Pulmonary artery endothelial cell (primary cell): ENCODE measurements at places on chromosomes 13 and 19. TPM values are rescaled to one million over a fixed set of nuclear protein-coding genes. Genes with fewer than 3 reads are reported as not detected.

The RUBCNL gene
- not detected in 2 replicates for total RNA-seq

The B3GNT3 gene
- not detected in 2 replicates for total RNA-seq

- no peak for DNase-seq
Observed at GRCh38 chr19:5333581-5334365, 6.8 kb downstream of the PTPRS start.

- DNase-seq, result no peak
Observed at GRCh38 chr13:110297011-110297410, 9.9 kb downstream of the COL4A1 start.

DNA sequence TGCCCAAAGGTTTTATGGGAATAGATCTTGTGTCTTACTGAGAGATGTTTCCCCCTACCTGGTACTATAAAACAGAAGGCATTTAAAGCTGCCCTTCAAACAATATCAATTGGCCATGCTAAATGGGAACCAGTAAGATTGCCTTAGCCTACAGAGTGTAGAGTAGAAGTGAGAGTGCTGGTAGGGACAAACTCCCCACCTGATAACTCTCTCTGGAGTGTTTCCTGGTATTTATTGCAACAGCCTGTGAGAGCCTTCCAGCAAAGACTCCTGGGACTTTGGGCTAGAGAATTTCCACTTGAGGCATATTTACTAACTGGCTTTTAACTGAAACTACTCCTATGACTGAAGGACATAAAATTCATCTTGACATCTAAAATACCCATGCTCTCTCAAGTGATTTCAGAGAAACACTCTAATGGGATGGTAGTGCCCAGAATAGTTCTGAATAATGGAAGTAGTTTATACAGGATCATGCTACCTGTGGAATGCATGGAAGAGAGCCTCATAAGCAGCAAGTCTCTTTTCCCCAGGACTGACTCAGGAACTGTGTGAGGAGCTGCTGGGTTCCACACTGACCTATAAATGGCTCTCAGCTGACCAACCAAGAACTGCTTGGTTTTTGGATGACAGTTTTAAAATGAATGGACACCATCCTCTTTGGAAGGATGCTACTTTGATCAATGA, 132.7 kb upstream of the SLITRK5 start:
- no peak for DNase-seq

The LGALS14 gene
- not detected in 2 replicates for total RNA-seq

- DNase-seq, result no peak
Observed at GRCh38 chr13:40024967-40025714, 369.7 kb downstream of the COG6 start.

The ELSPBP1 gene
- not detected in 2 replicates for total RNA-seq

DNA sequence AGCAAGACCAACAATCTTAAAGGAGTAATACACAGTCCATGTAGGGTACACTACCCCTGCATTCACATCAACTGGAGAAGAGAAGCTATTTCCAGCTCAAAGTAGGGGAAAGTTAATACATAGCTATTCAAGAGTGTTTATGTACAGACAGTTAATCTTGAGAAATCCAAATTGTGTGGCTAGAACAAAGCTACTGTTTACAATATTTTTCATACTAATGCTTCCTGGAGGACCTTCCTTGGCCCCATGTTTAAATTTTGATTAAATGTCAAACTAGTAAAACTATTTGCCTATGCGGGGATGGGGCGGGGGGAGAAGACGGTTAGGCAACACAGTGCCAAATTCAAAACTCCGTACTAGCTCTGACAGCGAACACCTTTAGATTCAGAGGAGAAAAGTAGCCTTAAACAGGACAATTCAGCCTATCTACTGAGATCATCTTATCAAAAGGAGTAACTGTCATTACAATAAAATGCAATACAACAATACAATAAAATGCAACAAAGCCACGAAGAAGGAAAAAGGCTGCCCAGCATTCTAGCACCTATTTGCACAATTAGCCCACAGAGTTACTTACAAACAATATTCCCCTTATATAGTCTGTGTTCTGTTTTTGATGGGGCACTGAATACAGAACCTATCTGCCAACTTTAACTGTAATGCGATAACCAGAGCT, 29.1 kb downstream of the BRD4 start:
- DNase-seq, result no peak

- no peak for DNase-seq
Observed at GRCh38 chr19:42129399-42130253, 2.6 kb downstream of the POU2F2 start.

DNA sequence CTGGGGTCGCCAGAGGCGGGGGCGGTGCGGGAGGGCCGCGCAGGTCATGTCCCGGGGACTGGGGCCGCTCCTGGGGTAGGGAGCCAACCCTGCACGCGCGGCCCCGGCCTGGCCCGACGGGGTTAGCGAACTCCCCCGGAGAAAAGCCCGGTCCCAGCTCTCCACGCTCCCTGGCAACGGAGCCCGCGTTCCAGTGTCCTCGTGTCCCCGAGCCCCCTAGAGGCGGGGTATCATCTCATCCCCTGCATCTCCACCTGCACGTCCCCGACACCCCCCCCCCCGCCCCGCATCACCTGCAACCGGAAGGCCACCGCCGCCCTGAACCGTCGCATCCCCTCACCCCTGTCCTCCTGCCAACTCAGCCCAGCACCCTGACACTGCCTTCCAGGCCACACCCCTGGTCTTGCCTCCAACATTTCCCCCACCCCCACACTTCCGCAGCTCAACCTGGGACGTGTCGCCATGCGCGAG, 2.7 kb downstream of the WDR88 start:
- no peak for DNase-seq

The FFAR2 gene
- total RNA-seq, result not detected in 2 replicates

DNA sequence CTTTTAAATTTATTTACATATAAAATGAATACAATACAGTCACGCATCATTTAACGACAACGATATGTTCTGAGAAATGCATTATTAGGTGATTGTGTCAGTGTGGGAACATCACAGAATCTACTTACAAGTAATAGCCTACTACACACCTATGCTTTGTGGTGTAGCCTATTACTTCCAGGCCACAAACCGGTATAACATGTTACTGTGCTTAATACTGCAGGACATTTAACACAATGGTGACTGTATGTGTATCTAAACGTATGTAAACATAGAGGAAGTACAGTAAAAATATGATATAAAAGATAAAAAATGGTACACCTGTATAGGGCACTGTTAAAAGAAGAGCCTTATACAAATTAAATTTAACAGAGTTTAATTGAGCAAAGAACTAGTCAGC, 62.4 kb upstream of the KLHL1 start:
- no peak for DNase-seq

The B9D2 gene
- total RNA-seq, result 7.4 and 10.4 TPM in 2 replicates

DNA sequence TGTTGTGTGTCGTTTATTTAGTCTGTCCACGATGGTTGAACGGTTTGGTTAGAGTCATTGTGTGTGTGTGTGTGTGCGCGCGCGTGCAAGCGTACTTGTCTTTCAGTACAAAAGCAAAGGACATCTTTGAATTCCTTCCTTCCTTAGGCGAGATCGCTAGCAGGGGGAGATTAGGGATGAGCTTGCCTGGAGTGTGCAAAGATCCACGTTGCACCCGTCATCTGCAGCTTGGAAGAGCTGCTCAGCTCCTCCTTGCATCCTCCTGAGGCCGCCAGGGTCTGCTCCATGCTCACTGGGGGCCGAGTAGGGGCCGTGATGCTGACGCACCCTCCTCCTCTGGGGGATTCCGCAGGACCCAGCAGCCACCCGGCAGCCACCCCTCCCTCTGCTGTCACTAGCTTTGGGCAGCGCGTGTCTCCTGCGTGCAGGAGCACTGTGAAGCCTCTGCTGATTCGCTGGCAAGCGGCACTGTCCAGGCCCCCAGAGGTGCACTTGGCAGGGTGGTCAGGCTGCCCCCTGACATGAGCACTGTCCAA, 137.3 kb downstream of the KDM4B start:
- no peak for DNase-seq

The COQ8B gene
- total RNA-seq, result 16.5 and 25.7 TPM in 2 replicates

GRCh38 chr19:18308948-18309325, 13.9 kb downstream of the LSM4 start:
- DNase-seq, result no peak

The TMEM255B gene
- total RNA-seq, result 19.1 and 37.3 TPM in 2 replicates

DNA sequence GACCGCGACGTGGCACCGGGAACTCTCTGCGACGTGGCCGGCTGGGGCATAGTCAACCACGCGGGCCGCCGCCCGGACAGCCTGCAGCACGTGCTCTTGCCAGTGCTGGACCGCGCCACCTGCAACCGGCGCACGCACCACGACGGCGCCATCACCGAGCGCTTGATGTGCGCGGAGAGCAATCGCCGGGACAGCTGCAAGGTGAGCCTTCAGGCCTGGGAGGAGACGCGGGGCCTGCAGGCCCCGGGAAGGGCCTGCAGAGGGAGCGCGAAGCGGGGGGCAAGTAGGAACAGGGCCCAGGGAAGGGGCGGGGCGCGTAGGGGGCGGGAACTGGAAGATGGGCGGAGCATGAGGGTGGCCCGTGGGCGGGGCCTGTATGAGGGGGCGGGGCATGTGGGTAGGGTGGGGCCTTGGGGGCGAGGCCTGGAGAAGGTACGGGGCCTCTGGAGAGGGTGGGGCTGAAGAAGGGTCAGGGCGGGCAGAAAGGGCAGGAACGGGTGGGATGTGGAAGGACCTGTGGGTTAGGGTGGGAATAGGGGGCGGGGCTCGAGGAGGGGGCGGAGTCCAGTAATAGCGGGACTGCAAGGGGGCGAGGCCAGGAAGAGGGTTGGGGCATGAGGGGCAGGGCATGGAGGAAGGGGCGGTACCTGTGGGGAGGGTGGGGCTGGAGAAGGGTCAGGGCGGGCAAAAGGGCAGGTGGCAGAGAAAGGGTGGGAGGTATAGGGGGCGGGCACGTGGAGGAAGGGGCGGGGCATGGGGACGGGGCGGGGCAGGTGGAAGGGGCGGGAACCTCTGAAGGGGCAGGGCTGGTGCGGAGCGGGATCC, 2.5 kb downstream of the CFD start:
- no peak for DNase-seq

- no peak for DNase-seq
Observed at GRCh38 chr13:74114202-74114601, 20.0 kb downstream of the KLF12 start.

DNA sequence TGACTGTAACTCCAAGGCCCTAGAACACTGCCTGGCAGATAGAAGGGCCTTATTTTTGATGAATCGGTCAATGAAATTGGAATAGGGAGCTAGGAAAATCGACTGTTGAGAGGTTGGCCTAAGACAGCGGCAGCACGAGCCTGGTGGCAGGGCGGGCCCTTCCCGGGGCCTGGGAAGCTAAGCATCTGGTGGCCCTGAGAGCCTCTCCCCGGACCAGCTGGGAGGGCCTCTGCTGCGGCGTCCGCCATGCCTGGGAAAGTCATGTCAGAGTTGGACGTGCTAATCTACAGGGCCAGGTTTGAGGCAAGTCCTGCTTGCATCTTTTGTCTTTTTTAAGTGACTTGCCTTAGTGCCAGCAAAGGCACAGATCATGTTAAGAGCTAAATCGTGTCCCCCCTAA, 11.2 kb upstream of the GPR12 start:
- DNase-seq, result no peak

The ATP4A gene
- not detected in 2 replicates for total RNA-seq

- no peak for DNase-seq
Observed at GRCh38 chr13:111269508-111269907, 50.9 kb upstream of the TEX29 start.

DNA sequence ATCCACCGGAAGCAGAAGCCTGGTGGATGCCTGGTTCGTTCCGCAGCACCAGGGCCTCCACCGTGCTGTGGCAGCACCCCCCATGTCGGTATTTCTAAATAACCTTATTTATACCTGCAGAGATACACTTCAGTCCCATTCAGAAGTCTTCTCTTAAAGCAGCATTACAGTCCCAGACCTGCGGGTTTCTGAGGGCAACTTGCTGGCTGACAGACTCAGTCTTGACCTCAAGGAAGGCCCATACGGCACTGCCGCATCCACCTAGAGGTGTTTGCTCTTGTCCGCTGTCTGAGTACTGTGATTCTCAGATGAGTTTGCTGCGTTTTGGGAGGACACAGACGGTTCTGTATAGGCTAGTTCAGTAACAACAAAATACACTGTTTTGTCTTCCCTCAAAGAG, 16.9 kb upstream of the TEX29 start:
- DNase-seq, result no peak

DNA sequence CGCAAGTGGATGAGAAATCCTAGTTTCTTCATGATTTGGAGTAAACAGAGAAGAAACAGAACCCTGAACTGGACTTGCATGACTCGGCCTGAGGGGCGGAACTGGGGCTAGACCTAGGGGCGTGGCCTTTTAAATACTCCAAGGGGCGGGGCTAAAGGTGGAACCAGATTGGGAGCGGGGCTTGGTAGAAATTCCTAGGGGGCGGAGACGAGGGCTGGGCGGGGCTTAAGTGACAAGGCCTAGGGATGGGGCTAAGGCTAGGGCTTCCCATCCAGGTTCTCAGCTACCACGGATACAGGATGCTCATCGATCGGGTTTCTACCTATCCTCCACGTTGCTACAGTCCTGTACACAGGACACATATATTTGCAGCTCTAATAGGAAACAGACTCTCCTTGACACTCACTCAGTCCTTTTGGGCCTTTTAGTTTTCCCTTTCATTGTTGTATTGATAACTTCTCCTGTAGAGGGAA, 372 bp upstream of the ZNF699 start:
- peak; percentile 62 for DNase-seq

DNA sequence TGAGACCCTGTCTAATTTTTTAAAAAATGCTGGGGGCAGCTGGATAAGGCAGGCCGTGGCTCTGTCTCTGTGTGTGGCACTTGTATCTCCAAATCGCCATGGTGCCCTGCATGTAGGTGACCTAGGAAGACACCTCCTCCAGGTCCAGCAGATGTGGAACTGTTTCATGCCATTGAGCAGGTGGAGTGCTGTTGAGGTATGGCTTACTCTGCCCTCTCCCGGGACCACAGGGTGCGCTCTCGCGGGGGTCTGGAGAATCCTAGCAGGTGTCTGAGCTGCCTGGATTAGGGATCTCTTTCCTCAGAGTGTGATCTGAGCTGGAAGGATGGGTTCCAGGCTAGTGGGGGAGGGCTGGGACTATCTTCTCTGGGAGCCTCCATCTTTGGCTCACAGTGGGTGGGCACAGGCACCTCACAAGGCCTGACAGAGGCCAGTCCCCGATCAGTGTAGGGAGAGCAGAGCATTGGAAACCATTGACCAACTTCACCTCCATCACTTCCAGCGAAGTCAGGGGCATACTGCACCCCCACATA, 67.7 kb upstream of the TM9SF2 start:
- DNase-seq, result no peak

DNA sequence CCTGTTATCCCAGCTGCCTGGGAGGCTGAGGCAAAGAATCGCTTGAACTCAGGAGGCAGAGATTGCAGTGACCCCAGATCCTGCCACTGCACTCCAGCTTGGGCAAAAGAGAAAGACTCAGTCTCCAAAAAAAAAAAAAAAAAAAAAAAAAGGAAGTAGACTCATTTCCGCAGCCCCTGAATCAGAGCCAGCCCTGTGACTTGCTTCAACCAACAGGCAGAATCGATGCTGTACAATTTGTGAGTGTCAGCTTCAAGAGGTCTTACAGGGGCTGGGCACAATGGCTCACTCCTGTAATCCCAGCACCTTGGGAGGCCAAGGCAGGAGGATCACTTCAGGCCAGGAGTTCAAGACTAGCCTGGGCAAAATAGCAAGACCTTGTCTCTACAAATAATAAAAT, 12.8 kb downstream of the ANKRD27 start:
- peak; percentile 81 for DNase-seq

The ZNF345 gene
- total RNA-seq, result 2.1 and 2.4 TPM in 2 replicates

The BRD4 gene
- 10.0 and 12.3 TPM in 2 replicates for total RNA-seq
